ENCODE measurements at places on chromosomes 1 and 21.

DNA sequence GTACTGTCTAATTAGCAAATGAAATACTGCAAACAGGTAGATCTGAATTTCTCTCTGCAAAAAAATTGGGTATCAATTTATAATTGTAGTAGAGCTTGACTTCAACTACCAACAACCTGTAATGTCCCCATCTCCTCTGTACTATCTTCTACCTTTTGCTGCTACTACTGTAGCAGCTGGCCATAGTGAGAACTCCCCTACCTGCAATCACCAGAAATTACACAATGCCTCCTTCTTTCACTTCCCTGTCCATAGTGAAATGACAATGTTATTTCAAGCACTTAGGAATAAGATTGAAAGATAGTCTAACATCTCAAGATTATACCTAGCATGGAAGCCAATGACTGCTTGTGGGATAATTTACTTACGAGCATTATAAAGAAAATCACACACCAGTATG is 100.4 kb downstream of the ACBD6 start:
- DNase-seq, result no peak

DNA sequence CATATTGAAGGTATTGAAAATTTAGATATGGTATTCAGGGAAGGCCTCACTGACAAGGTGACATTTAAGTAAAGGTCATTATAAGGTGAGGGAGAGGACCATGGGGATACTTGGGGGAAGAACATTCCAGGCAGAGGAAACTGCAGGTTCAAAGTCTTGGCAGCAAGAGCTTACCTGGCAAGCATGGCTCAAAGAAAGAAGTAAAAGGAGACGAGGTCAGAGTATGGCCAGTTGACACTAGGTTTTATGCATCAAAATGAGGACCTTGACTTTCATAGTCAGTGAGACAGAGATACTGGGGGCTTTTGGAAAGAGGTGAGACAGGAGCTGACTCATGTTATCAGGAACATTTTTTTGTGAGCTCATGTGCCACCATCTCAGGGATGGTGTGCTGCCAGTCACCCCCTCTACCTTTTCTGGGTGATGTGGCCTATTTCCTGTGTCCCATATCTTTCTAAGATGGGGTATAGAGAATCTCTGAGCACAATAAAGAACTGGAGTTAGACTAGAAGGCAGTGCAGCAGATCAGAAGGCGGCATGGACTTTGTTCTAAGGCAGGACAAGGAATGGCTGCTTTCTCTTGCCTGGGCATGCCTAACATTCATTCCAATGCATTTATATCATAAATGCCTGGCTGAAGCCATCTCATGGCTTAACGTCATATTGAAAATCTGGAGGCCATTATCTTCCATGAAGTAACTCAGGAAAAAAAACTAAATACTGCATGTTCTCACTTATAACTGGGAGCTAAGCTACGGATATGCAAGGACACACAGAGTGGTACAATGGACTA is 406.7 kb downstream of the NTNG1 start:
- no peak for DNase-seq

- DNase-seq, result no peak
Measured at GRCh38 chr1:168317309-168317708, 36.6 kb downstream of the TBX19 start.

GRCh38 chr1:198639671-198640143 is 867 bp downstream of the PTPRC start:
- no peak for DNase-seq

- no peak for DNase-seq
Measured at GRCh38 chr1:99438656-99439230, 174.5 kb downstream of the PLPPR4 start.
